Kidney epithelial cell (primary cell): ENCODE measurements at places on chromosomes 7 and 10.
A peak's percentile ranks its signal among the peaks of the same experiment; 100 is the strongest.

DNA sequence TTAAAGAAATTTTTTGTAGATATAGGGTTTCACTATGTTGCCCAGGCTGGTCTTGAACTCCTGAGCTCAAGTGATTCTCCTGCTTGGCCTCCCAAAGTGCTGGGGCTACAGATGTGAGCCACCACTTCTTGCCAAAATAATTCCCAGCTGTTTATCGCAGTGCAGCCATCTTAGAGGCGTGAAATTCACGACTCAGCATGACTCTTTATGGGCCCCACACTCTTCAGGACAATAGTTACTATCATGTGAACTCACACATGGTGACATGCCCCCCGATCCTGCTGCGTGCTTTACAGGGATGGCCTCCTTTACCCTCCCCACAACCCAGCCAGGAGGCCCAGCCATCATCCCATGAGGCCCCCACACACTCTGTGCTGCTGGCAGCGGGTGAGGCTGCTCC is 4.6 kb downstream of the COX19 start:
- no peak for DNase-seq

GRCh38 chr10:10872035-10872673 is 145.5 kb upstream of the CELF2 start:
- peak; percentile 85 for DNase-seq

GRCh38 chr10:29409241-29410054 is 120.6 kb downstream of the LYZL1 start:
- DNase-seq = no peak

GRCh38 chr7:16753932-16754855 is 639 bp downstream of the TSPAN13 start:
- DNase-seq = no peak

GRCh38 chr10:25038325-25038724 is 21.9 kb downstream of the THNSL1 start:
- DNase-seq = no peak

GRCh38 chr10:4515721-4516120 is 310.3 kb upstream of the AKR1E2 start:
- DNase-seq = no peak

DNA sequence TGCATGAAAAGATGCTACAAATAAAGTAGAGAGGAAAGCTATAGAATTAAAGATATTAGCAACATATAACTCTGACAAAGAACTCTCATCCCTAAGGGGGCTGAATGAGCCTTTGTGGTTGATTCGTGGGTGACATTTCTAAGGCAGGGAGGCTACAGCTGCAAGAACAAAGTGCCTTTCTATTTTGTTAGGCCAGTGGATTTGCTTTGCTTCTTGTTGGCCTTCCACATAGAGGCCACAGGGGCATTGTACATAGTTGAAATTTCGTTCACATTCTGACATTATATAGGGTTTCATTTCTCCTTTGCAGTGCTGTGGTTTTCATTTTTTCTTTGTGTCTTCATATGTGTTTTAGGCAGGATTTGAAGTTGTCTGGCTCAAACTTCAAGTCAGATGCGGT is 819.2 kb upstream of the C7orf33 start:
- DNase-seq = no peak

GRCh38 chr7:158312789-158313188 is 274.8 kb downstream of the PTPRN2 start:
- DNase-seq = no peak

GRCh38 chr7:151173386-151174245 is 6.1 kb upstream of the GBX1 start:
- no peak for DNase-seq

DNA sequence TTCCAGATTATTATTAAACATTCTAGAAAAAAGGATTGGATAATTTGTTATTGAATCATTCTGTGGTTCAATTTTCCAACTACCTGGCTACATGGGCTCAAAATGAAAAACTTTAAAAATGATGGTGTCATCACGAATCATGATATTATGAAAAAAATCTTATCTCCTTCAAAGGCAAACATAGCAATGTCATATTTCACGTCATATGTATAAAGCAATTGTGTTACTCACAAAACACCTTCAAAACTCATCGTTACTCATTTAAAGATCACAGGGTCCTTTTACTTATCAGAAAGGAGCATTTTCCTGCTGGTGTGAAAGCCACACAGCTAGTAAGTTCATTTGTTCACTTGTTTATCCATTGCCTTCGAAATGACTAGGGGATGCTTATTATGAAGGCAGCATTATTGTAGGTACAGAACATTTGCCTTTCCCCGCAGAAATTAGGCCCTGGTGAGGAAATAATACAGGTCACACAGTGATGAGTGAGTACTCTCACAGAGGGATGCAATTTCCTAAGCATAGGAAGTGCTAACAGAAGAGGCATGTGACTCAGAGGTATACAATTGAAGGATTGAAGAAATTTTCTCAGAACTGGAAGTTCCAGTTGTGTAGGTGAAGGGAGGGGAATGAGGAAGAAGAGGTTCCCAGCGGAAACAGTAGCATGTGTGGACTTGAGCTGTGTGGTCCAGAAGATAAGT is 478.7 kb downstream of the INHBA start:
- no peak for DNase-seq

DNA sequence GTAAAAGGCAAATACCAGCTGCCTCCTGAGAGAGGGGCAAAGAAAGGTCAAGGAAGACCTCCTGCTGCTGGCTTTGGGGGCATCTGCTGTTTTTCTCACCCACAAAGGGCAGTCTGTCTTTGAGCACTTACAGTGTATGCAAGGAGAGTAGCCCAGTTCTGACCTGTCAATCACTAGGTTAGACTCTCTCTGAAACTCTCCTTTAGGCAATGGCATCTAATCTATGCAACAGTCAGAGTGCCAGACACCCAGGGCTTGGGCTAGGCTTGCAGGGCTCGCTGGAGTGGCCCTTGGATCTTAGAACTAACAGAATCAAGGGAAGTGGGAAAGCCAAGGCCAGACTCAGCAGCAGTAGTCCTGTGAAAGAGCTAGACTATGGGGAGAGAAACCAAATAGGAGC is 522.9 kb downstream of the NRG3 start:
- no peak for DNase-seq

DNA sequence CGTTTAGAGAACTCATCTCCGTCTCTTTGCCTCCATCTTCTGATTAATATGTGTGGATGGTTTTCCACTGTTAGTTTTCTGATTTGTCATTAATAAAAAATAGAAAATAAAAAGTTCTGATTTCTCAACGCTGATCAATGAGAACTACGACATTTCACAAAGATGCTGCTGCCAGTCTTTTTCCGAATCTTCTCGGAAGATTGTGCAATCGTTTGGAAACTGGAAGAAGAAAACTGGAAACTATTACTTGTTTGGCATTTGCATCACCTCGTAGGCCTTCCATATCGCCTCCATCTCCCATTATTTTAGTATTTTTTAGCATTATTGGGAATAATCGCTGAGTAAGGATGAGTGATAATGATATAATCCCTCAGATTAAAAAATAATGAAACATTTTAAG is 123.2 kb upstream of the KLF6 start:
- DNase-seq = no peak

GRCh38 chr10:48594803-48595538 is 9.9 kb downstream of the ARHGAP22 start:
- DNase-seq = no peak

GRCh38 chr7:133815611-133816210 is 311.4 kb upstream of the LRGUK start:
- DNase-seq = no peak

- DNase-seq = no peak
Measured at GRCh38 chr7:44972562-44972961, 6.3 kb downstream of the MYO1G start.

- DNase-seq = no peak
Measured at GRCh38 chr7:17384400-17384799, 85.9 kb downstream of the AHR start.

- no peak for DNase-seq
Measured at GRCh38 chr10:24862589-24862988, 89.8 kb downstream of the PRTFDC1 start.

- no peak for DNase-seq
Measured at GRCh38 chr7:46115410-46115809, 194.3 kb upstream of the IGFBP3 start.

GRCh38 chr7:101941481-101942383 is 124.3 kb downstream of the CUX1 start:
- peak; percentile 58 for DNase-seq

DNA sequence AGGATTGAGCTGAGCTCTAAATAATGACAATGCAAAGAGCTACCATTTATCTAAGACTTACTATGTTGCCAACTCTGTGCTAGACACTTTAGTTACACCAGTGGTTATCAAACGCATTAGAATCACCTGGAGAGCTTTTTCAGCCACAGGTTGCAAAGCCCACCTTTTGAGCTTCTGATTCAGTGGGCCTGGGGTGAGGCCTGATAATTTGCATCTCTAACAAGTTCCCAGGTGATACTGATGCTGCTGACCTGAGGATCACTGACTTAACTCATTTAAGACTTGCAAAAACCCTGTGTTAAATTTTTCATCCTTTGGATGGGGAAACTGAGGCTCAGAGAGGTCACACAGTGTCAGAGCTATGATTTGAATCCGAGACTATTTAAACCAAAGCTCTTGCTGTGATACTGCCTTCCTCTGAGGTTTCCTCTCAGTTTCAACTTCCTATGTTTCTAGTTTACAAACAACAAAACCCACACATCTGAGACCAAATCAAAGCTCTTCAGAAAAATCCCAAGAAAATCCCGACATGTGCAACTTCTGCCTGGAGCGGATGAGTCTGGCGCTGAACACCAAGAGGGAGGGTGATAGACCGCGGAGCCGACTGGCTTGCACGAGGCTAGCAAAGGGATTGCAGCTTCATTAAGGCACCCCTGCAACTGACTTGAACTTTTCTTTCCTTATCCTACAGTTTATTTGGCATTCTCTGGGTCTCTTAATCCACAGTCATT is 124.9 kb downstream of the CYP26A1 start:
- DNase-seq = no peak

- no peak for DNase-seq
Measured at GRCh38 chr7:92404170-92404614, 43.1 kb upstream of the GATAD1 start.

- no peak for DNase-seq
Measured at GRCh38 chr7:128883622-128884448, 21.2 kb downstream of the ATP6V1F start.

- no peak for DNase-seq
Measured at GRCh38 chr10:22618078-22618785, 96.1 kb downstream of the PIP4K2A start.
